ENCODE measurements at places on chromosomes 2 and 18.

GRCh38 chr2:43495727-43496126 lies 100.1 kb downstream of the THADA start:
- DNase-seq: no peak

GRCh38 chr18:54995421-54996143 lies 36.3 kb upstream of the CCDC68 start:
- no peak for DNase-seq

GRCh38 chr2:40797120-40797519 lies 345.2 kb upstream of the SLC8A1 start:
- no peak for DNase-seq

GRCh38 chr2:235504441-235505180 lies 10.8 kb downstream of the AGAP1 start:
- no peak for DNase-seq

DNA sequence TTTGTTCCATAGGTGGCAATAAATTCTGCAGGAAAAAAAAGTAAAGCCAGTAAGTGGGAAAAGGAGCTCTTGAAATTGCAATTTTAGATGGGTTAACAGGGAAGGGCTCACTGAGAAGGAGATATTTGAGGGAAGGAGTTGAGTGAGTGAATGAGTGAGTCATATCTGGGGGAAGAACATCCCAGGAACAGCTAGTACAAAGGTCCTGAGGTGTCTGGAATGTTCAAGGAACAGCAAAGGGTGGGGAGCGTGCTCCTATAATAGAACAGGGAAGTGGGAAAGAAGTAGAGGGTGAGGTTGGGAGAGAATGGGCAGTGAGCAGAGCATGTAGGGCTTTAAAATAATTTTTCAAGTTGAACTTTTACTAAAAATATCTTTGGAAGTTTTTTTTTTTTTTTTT lies 68.0 kb upstream of the PSME4 start:
- DNase-seq: no peak

- DNase-seq: no peak
Observed at GRCh38 chr2:96541398-96542152, 5.0 kb downstream of the ARID5A start.

DNA sequence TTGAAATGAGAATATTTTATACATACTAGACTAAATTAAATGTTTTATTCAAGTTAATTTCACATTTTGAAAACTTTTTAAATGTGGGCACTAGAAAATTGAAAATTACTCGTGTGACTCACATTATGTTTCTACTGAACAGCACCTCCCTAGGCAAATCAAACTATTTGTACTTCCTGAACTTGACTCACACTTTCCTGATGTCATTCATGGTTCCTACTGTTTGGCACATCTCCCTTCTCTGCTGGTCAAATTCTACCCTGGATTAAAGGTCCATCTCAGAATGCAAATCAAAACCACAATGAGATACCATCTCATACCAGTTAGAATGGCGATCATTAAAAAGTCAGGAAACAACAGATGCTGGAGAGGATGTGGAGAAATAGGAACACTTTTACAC lies 16.7 kb downstream of the LHCGR start:
- DNase-seq: no peak

DNA sequence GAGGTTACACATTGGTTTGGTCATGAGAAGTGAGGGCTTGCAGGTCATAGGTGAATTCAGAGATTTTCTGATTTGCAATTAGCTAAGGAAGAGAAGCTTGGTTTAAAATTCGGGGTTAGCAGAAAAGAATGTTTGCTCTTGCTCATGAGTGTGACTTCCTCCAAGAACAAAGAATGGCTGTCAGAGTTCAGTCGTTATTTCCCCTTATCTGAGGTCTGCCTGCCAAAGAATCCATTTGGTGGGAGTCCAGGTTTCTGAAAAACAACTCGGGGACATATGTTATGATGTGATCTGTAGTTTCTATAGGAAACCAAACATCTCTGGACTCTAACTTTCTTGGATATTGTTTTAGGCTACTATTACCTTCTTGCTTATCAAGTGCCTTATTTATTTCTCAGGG lies 3.2 kb upstream of the UGT1A6 start:
- DNase-seq: no peak

- no peak for DNase-seq
Observed at GRCh38 chr2:234373481-234374149, 123.3 kb downstream of the ARL4C start.

- no peak for DNase-seq
Observed at GRCh38 chr2:95063086-95063958, 37.8 kb downstream of the MAL start.

- DNase-seq: no peak
Observed at GRCh38 chr2:26983746-26984145, 13.3 kb downstream of the MAPRE3 start.

GRCh38 chr2:23509103-23509502 lies 124.1 kb downstream of the KLHL29 start:
- DNase-seq: no peak

DNA sequence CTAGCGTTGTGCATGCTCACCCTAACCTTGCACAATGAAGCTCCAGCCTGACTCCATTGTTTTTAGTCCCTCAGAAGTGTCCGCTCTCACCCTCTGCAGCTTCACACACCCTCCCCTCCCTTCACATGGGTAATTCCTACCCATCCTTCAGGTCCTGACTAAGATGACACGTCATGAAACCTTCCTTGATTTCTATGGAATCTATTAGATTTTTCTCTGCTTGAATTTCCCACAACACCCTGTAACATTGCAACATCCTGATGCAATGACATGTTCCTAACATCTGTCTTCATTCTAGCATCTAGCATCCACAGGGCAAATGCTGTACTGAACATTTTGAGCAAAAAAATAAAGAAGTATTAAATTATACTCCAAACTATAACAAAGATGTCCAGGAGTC lies 77.0 kb upstream of the PID1 start:
- no peak for DNase-seq

GRCh38 chr2:48860380-48860779 lies 104.9 kb upstream of the LHCGR start:
- DNase-seq: no peak

- no peak for DNase-seq
Observed at GRCh38 chr2:96146153-96146880, 1.1 kb upstream of the DUSP2 start.

DNA sequence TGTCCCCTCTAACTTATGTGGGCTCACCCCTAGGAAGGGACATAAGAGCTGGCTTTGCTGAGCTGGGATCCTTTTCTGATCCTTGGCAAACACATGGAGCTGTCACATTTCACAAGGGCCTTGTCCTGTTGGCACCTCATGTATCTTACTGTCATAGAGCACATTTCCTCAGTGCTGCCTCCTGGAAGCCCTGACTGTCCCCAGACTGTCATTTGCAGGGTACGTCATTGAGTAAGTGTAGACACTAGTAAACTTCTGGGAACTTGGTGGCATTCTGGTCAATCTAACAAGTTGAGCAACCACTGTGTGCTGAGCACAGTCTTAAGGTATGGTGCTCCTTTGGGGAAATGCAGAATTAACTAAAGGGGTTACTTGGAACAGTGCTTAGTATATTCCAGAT lies 94.5 kb upstream of the IL1R2 start:
- no peak for DNase-seq

DNA sequence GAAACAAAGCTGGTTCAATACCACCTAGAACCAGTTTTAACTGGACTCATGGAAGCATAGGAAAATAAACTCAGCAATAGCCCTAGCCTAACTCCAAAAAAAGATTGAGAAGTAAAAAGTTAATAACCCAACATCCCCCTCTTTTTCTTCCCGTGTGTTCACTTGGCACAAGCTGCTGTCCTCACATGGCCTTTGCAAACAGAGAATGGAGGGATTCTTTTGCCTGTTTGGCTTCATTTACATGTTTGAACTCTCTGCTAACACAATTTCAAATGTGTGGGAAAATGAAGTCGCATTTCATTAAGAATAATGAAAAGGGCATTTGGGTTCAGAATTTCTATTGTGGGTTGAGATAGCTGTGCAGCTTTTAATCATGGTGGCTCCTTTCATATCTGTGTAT lies 589.2 kb upstream of the LRRTM1 start:
- DNase-seq: no peak

GRCh38 chr2:129758784-129759471 lies 220.5 kb upstream of the RAB6C start:
- no peak for DNase-seq

- DNase-seq: no peak
Observed at GRCh38 chr2:86033751-86034692, 71.7 kb downstream of the POLR1A start.

DNA sequence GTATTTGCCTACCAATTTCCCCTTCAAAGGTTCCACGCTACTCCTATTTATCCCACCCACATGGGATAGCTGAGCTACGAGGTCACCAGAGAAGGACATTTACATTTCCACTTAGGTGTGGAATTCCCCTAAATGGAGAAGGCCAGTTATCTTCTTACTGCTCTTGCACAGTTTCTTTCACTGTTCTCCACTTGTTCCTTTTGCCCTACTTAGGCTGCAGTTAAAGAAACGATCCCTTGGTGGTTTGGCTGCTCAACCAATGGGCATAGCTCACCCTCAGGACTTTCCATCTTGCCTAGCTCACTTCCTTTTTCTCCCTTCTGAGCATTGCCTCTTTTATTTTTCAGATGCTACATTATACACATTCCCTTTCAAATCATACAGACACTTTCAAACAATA lies 11.2 kb upstream of the NABP1 start:
- no peak for DNase-seq

DNA sequence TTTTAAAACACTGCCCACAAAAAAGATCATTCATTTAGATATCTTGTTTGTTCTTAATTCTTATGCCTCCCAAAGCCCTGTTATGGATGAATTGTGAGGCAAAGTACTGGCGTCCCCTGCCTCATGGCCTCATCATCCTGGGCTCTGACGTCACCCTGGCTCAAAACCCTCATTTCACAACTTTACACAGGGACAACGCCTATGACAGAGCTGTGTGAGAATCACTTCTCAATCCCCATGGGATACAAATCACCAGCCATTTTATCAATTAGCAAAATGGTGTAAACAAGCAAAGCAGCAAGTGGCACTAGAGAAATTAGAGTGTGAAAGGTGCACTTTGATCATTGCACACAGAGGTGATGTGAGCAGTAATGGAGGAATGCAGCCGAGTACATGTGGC lies 16.6 kb downstream of the FHOD3 start:
- no peak for DNase-seq

- no peak for DNase-seq
Observed at GRCh38 chr2:186687807-186688211, 6.1 kb upstream of the FAM171B start.

DNA sequence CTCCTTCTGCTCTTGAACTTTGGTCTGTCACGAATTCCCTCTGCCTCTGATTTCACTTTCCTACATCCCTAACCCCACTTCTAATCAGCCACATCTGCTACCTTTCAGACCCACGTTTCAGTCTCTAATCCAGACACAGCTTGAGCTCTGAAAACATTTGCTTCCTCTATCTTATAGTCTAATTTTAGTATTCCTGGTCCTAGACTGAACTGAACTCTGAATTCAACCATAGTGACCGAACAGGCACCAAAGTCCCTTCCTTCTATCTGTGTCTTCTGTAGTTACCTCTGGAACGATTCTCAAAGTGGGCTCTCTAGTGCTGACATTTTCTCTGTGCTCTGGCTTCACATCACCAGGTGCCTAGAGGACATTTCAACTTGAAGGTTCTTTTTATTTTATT lies 156.2 kb downstream of the PDE11A start:
- DNase-seq: no peak

DNA sequence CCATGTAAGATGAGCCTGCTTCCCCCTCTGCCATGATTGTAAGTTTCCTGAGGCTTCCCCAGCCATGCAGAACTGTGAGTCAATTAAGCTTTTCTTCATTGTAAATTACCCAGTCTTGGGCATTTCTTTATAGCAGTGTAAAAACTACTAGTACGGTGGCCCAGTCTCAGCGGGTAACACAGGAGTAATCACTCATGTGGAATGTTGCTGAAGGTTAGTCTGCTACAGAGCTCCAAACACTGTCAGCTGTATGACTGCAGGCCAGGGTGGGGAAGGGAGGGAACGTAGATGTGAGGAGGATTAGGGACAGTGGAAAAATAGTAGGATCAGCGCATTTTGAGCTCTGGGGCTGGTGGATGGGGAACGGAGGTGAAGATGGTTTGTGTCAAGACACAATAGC lies 711.2 kb upstream of the SOX11 start:
- DNase-seq: no peak

DNA sequence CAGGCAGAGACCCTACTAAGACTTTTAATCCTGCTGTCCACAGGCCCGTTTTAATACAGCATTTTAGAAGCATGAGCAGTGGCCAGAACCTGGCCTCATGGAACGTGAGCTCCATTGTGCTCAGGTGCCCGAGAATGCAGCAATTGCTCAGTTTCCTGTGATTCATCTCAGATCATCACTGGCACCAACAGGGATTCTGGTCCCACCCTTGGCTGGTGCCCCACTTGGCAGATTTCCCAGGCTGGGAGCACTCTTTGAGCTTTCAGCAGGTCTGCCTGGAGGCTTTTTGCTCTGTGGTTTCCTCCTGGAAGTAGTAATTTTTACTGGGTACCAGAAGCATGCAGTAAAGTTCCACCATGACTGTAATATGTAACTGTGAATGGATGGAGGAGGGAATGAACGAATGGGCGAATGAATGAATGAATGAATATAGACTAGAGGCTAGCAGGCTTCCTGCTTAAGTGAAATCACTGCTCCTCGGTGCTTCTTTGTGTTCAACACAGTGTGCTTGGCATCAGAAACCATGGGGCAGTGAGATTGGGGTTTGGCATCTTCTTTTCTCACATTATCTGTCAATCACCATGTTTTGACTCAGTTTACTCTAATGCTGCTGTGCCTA lies 312.9 kb downstream of the PRKCE start:
- DNase-seq: peak; percentile 51

DNA sequence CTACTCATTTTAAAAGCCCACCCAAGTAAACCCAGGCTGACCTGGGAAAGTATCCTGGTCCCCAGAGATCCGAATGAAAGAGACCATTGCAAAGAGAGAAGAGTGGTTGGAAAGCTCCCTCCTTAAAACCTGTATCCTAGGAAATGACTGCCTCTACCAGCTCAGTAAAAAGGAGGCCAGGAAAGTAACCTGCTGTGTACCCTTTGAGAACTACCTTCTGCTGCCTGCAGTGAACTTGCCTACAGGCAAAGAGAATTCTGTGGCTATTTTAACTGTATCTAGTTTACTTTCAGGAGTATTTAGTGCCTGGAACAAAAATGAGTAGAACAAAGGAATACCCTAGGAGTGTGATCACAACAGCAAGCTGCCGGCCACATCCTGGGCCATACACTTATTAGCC lies 641.7 kb upstream of the NRXN1 start:
- no peak for DNase-seq

GRCh38 chr2:8511868-8512612 lies 169.8 kb upstream of the ID2 start:
- no peak for DNase-seq

DNA sequence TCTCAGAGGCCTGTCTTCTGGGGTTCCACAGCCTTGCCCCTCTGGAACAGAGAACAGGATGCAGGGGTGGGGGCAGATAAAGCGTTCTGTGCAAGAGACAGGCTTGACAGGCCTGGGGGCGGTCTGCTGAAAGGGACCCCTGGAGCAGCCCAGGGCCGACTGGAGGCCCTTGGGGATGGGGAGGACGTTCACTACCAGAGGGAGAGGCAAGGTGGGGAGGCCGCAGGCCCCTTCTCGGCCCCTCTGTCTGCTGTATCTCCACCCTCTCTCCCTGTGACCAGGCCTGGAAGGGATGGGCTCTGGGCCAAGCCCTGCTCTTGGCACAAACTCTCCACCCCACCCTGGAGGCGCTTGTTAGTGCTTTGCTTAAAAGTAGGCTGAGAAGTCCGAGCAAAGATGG lies 27.3 kb upstream of the INHBB start:
- DNase-seq: no peak

- DNase-seq: no peak
Observed at GRCh38 chr2:29615183-29615582, 306.2 kb downstream of the ALK start.

- no peak for DNase-seq
Observed at GRCh38 chr2:132936261-132936660, 266.3 kb upstream of the LYPD1 start.
